Activated T-cell treated with anti-CD3 and anti-CD28 coated beads, Interleukin-2, amount 50 U/mL, for 48 hours (primary cell): ENCODE measurements at places on chromosomes 6 and 20.

DNA sequence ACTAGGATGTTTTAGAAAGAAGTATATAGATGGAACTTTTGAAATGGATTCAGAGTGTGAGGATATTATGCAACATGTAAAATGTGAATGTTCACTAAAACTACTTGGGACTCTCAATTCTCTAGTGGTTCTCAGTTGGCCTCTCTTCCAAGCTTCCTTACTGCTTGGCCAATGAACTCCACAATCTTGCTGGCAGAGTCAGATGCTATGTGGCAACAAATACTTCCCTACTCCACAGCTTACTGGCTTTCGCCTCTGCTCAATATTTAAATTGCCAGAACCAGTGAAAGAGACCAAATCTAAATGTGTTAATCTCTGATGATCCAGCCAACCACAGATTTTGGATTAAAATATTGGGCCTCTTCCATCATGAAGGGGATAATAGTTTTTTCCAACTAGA is 138.4 kb downstream of the HTR1B start:
- DNase-seq = no peak

GRCh38 chr6:157270308-157270707 is 53.0 kb downstream of the TMEM242 start:
- DNase-seq = no peak

GRCh38 chr6:52610745-52611355 is 34.0 kb upstream of the TRAM2 start:
- no peak for DNase-seq

DNA sequence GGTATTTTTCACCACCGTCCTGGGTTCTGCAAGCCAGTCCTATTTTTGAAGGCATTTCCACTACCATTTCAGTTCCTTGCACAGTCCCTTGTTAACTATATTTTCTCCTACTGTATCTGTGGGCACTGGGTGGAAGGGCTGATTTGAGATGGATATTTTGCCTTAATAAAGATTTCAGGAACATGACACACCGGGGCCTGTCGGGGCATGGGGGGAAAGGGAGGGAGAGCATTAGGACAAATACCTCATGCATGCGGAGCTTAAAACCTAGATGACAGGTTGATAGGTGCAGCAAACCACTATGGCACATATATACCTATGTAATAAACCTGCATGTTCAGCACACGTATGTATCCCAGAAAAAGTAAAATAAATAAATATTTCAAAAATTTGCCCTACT is 22.4 kb downstream of the STK38 start:
- no peak for DNase-seq

DNA sequence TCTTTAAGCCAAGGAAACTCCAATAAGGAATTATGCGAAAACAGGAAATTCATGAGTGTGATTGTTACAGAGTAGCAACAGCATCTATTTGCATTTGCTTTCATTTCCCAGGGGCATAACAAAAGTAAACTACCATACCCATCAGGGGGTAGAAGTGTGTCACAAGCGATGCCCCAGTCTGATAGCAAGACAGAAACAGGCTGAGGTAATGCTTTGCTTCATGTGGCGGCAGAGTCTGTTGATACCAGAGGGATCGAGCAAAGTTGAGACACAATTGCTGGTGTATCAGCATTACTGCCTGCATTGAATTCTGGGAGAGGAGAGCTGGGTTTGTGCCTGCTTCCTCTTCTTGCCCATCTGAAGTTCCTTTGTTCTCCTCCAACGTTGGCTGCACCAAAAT is 51.2 kb upstream of the LYRM2 start:
- DNase-seq = no peak

GRCh38 chr6:18410412-18410811 is 23.3 kb downstream of the RNF144B start:
- DNase-seq = no peak

DNA sequence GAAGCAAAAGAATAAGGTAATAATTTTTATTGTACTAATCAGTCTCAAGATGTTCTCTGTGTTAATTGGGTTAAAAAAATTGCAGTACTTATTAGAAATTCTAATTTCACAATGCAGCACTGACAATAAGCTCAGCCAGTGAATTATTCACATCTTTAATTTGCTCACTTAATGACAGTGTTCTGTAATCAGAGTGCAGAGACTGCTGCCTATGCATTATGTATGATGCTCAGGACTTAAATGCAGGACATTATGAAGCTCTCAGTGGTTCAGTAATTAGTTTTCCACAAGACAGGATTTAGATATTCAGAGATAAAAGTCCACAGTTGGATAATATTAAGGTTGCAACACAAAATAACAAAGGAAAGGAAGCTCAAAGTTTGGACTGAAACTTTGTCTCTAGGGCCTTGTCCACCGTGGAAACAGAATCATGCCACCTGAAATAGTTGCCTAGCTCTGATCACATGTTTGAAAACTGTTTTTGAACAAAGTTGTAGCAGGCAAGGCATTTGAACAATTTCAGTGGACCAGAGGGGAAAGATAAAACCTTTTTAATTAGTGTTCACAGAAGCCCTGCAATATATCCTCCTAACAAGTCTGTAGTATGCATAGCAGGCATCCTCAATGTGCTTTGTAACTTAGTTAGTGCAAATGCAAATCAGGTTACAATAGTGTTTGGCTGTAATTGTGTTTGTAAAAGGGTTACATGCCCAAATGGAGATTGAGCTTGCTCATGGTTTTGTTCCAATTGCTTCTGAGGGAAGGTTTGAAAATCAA is 23.7 kb upstream of the MMS22L start:
- no peak for DNase-seq

DNA sequence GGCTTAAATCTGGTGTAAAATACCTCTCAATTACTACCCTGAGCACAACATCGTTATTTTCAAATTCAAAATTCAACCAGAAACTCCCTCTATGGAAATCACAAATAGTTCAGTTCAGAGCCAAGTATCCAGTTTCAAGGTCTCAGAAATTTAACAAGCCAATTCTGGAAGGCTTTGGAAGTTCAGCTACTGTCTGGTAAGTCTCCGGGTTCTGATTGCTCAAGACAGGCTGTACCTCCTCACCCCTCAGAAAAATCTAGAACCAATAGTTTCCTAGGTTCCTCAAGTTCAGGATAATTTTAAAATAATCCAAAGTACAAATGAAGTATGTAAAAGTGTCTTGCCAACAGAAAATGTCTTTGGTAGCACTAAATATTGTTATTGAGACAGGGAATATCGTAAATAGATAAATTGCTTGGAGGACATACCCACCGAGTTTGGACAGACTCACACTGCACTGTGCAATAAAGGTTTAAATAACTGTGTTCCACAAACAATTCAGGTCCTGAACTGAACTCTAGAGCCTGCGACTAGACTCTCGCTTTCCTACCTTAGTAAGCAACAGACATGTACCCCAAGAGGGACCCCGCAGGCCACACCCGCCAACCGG is 729 bp downstream of the ATG5 start:
- DNase-seq = no peak

GRCh38 chr20:57215826-57216471 is 50.5 kb downstream of the BMP7 start:
- DNase-seq = no peak

GRCh38 chr6:7475081-7475480 is 66.4 kb upstream of the DSP start:
- no peak for DNase-seq

DNA sequence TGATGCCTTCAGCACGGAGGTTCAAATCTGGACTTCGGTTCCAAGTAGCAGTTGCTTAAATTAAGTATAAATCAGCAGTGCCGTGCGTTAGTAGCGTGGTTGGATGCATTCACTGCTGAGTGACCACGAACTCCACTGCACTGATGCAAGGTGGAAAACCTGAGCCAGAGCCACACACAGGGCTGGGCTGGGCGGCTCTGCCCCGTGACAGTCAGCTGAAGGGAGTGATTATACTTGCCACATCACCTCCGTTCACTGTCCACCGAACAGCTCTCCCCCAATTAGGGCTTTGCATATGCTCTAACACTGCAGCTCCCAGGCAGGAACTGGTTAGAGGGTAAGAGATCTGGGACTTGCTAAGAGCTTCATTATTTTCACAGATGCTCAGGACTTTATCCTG is 22.2 kb downstream of the PPP1R3G start:
- no peak for DNase-seq

GRCh38 chr6:24666097-24666640 is 530 bp downstream of the TDP2 start:
- no peak for DNase-seq

- no peak for DNase-seq
These were observed 153.7 kb downstream of the HACE1 start for GRCh38 chr6:104705916-104706442.

- DNase-seq = no peak
These were observed 33.1 kb downstream of the MTHFD1L start for GRCh38 chr6:150898399-150899170.

- no peak for DNase-seq
These were observed 57.6 kb upstream of the JAG1 start for GRCh38 chr20:10731190-10731965.

GRCh38 chr6:96575359-96575758 is 12.4 kb downstream of the FHL5 start:
- no peak for DNase-seq

DNA sequence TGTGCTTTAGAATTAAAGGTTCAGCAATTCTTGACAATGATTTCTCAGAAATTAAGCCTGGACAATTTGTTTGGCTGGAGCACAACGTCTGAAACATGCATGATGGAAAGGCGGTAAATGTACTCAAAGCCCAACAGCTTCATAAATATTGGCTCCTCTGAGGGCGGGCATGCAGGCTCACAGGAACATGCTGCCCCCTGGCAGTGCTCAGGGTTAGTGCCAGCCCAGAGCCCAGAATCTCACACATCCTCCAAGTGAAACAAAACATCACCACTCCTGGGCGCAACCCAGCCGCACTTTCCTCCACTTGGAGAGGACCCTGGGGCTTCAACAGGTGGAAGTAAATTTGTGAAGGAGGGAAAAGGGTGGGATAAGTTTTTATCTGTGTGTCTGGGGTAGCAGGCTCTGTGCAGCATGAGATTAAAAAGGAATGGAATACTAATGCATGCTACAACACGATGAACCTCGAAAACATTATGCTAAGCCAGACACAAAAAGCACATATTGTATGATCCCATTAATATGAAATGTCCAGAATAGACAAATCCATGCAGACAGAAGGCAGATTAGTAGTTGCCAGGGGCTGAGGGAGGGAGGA is 54.1 kb upstream of the PTPRT start:
- no peak for DNase-seq

GRCh38 chr6:82711971-82712370 is 348.4 kb downstream of the TPBG start:
- DNase-seq = no peak

DNA sequence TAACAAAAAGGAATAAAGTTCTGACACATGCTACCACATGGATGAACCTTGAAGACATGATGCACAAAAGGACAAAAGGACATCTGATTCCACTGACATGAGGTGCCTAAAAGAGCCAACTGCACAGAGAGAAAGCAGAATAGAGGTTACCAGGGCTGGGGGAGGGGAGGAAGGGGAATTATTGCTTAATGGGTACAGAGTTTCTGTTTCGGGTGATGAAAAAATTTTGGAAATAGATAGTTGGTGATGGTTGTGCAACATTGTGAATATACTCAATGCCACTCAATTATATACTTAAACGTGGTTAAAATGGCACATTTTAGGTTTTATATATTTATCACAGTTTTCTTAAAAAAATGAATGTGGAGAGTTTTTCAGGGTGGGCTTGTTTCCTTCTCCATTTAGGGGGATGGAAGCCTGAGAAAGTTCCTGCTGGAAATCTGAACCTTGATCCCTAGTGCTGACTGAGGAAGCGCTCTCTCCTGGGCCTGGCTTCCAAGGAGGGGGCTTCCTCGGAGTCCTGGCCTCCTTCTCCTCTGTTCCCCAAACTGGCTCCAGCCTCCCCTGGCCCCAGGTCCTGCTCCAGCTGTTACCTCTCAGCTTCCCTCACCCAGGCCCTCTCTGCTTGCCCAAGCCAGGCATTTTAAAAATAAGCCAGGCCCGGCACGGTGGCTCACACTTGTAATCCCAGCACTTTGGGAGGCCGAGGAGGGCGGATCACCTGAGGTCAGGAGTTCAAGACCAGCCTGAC is 79.2 kb downstream of the NOL4L start:
- no peak for DNase-seq

DNA sequence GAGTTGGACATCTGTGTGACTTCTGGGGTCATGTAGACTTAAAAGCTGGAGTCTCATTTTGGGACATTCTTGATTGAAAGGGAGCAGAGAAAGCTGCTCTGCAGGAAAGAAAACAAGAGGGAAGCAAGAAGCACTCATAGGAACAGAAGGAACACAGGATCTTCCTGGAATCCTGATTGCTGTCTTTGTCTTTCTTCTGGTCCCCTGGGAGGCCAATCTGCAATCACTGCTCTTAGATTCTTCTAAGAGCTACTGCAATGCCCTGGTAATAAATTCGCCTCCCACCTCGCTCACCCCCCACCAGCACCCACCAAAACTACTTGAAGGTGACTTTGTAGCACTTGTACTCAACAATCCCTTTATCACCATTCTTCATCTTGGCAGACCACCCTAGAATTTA is 51.8 kb downstream of the SLC35B3 start:
- no peak for DNase-seq

DNA sequence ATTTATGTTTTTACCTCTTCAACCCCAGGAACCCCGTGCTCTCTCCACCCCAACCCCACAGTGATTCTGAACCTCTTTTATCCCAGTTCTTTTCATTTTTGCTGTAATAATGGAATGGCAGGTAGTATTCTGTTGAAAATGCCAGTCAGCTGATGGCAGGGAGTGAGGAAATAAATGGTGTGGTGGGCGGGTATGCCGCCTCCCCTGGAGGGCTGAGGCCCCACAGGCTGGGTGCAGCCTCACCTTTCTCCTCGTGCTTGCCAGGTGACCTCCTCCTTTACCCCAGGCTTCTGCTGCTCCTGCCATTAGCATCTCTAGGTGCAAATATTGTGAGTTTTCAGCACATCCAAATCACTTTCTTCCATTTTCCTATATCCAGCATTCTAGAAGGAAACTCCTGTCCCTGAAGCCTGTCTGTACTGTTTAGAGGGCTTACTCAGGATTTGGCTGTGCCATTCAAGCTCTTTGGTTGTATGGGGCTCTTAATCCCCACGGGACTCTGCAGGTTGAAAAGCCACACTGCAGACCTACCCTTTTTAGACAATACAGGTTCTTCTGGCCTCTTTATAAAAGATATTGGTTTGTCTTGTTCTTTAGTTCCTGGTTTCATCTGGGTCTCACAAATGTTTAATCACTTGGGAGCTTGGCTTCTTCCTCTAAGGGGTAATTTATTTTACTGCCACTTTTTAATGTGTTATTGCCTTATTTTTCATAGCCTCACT is 201.8 kb downstream of the JARID2 start:
- no peak for DNase-seq

- DNase-seq = no peak
These were observed 28.4 kb upstream of the EPM2A start for GRCh38 chr6:145763742-145764141.

- DNase-seq = no peak
These were observed 547.1 kb upstream of the ZNF337 start for GRCh38 chr20:26243731-26244130.
